ENCODE measurements at places on chromosomes 4 and X.

- DNase-seq = no peak
Observed at GRCh38 chr4:106471151-106471550, 102.6 kb upstream of the GIMD1 start.

GRCh38 chrX:9867226-9867625, 81.0 kb downstream of the SHROOM2 start:
- DNase-seq = no peak

DNA sequence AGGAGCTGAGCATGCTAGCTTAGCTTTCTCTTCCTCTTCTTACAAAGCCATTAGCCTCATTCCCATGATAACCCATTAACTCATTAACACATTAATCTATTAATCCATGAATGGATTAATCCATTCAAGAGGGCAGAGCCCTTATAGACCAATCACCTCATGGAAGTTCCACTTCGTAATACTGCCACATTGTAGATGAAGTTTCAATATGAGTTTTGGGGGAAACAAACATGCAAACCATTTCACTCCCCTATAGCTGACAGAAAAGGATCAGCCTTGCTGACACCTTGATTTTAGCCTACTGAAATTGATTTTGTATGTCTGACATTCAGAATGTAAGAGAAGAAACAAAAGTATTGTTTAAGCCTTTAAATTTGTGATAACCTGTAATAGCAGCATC, 251.8 kb upstream of the GALNTL6 start:
- DNase-seq = no peak

DNA sequence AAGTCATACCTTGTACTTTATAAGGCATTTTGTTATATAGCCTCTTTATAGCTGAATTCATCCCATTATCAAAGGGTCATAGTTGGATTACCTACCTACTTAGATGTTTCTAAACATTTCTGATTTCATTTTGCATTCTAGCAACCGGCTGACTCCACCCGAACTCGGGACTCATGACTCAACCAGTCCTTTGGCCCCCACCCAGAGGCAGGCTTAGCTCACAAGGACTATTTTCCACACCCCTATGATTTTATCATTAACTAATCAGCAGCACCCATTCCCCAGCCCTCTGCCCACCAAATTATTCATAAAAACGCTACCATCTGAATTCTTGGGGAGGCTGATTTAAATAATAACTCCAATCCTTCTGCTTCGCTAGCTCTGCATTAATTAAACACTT, 79.9 kb upstream of the EGFL6 start:
- DNase-seq = peak; percentile 39

- peak; percentile 87 for DNase-seq
Observed at GRCh38 chr4:80335554-80336358, at the start of gene CFAP299. CFAP299 (plus strand) TSS chr4:80335730.

GRCh38 chr4:121741751-121742150, 23.2 kb downstream of the SMIM43 start:
- DNase-seq = no peak

GRCh38 chr4:156169861-156170260, 216.2 kb upstream of the CTSO start:
- no peak for DNase-seq

DNA sequence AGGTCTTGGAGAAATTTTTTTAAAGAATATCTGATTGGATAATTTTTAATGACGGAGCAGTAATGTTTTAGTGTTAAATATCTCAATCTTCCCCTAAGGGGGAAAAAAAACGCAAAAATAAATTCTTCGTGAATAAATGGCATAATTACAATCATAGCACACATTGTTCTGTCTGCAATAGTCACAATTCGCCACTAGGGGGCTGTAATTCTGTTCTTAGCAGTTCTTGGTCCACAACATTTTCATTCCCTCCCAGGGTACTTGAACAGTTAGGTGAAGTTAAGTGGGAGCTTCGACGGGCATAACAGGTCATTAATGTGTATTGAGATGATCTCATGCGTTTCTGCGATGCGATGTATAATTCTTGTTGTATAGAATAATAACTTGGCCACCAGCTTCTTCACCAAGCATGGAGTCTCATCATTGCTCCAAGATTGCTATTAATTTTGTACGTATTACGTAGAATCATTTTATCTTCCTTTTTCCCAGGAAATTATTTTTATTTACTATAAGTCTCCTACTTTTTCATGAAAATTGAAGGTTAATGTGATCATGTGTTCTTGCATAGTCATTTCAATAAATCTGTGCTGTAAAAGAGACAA, 27.2 kb downstream of the HTR2C start:
- DNase-seq = no peak

- DNase-seq = no peak
Observed at GRCh38 chrX:16705370-16705769, 7.1 kb downstream of the CTPS2 start.

DNA sequence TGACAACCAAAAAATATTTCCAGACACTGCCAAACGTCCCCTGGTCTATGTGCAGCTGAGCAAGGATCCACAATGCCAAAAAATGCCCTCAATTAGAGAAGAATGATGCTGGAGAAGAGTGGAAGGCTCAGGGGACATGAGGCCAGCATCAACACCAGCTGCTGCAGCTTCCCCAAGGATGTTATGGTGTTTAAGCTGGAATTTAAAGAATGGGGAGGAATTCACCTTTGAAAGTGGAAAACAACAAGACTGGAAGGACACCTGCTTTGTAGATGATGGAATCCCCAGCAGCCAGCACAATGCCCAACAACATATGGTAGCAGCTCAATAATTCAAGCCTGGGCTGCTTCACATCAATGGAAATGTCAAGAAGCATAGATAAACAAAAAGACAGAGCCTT, 20.3 kb upstream of the SMPX start:
- no peak for DNase-seq

- peak; percentile 46 for DNase-seq
Observed at GRCh38 chrX:40457406-40457805, 123.4 kb upstream of the ATP6AP2 start.
